ENCODE measurements at places on chromosomes 7 and 10.

- peak; percentile 8 for DNase-seq
These were observed 453 bp downstream of the URGCP start for GRCh38 chr7:43905956-43906330.

- no peak for DNase-seq
These were observed 434.3 kb upstream of the SEMA3D start for GRCh38 chr7:85620936-85621685.

DNA sequence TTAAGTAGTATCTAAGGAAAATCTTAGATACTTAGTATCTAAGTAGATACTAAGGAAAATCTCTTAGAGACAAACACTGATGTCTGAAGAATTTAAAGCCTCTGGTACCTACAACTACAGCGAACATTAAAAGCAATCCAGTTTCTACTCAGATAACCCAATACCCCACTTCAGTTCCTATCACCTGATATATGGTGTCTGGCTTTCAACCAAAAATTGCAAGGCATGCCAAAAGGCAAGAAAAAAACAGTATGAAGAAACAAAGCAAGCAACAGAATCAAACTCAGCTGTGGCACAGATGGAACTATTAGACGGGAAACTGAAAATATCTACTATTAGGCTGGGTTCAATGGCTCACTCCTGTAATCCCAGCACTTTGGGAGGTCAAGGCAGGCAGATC, 31.1 kb downstream of the ARHGAP12 start:
- DNase-seq = no peak

- DNase-seq = no peak
These were observed 56.0 kb downstream of the TNRC18 start for GRCh38 chr7:5367661-5368060.

- no peak for DNase-seq
These were observed 3.1 kb downstream of the SLK start for GRCh38 chr10:103969857-103970627.

GRCh38 chr10:78821052-78821451, 247.7 kb upstream of the ZMIZ1 start:
- DNase-seq = no peak

DNA sequence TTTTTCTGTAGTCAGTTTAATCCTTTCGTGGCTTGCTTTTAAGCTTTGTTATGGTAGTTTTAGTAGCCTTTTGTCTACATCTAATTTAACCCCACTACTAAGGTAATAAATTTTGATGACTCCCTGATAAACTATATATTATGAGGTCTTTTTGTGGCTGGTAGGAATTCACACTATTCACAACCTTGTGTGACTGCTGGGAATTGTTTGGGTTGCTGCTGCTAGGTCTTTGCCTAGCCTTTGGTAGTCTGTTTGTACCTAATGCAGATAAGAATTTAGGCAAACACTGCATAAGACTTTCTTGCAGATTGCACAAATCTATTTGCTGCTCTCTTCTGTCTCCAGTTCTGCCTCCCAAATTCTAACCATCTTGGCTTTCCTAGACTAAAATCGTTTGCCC, 58.3 kb downstream of the SHOC2 start:
- no peak for DNase-seq

- no peak for DNase-seq
These were observed 5.5 kb upstream of the FAM131B start for GRCh38 chr7:143367972-143368371.

DNA sequence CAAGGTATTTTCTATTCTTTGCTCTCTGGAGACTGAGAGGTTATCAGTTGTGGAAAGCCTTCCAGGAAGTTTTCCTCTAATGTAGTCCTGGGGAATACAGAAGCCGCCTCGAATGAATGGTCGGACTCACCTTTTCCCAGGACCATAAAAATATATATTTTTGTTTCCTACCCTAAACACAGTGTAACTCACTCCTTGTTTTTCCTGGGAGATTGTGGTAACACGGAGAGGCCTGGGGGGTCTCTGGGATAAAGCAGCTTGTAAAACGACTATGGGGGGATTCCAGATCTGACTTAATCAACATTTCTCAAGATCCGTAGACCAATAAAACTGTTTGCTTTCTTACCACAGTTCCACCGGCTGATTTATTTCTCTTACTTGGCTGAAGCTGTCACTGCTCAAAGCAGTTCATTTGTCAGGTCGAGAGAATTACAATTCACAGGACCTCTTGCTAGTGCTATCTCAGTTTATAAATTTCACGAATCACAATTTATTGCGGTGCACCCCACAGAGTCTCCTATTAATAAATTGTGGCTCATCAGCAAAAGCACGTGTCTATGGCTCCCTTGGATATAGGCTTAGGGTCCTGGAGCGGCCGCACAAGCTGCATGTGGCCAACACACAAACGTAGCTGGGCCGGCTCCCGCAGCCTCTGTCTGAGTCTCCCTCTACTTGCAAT, 176.3 kb upstream of the BMPER start:
- DNase-seq = no peak

GRCh38 chr7:90180649-90181048, 26.4 kb downstream of the STEAP1 start:
- DNase-seq = no peak

DNA sequence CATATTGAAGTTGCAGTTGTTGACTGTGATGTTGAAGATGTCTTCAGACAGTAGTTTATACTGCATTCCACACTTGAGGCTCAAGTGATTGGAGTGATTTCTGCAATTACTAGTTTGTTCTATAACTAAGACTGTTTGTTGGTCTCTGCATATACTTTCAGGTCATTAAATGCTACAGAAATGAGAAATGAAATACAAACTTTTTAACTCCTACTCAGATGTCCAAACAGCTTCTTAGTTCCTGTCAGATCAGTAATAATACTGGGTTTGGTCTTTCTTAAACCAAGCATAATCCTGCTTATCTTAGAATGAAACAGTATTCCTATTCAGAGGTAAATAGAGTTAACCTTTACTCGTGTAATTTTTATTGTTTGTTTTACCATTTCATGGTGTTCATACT, 115.9 kb downstream of the CCNY start:
- no peak for DNase-seq

DNA sequence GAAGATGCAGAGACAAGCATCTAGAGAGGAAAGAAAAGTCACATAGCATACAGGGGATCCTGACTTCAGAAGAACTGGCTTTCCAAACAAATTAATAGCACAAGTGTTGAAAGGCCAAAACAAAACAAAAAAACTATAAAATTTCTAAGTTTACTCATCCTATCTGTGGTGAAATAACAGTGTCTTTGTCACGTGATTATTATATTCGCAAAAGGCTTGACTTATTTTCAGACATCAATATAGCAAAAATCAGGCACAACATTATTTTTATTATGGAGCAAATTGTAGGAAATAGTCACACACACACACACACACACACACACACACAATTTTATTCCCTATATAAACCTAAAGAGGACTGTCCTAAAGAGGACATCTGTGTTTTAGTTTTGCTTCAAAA, 272.3 kb downstream of the CNTNAP2 start:
- DNase-seq = no peak

DNA sequence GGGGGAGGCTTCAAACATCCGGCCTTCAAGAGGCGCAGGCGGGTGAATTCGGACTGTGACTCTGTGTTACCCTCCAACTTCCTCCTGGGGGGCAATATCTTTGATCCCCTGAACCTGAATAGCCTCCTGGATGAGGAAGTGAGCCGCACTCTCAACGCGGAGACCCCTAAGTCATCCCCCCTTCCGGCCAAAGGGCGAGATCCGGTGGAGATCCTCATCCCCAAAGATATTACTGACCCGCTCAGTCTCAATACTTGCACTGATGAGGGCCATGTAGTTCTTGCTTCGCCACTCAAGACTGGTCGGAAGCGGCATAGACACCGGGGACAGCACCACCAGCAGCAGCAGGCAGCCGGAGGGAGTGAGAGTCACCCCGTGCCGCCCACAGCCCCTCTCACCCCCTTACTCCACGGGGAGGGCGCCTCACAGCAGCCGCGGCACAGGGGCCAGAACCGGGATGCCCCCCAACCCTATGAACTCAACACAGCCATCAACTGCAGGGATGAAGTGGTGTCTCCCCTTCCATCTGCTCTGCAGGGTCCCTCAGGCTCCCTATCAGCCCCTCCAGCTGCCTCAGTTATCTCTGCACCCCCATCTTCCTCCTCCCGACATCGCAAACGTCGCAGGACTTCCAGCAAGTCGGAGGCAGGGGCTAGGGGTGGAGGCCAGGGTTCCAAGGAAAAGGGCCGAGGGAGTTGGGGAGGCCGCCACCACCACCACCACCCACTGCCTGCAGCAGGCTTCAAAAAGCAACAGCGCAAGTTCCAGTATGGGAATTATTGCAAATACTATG, 1.1 kb downstream of the MEPCE start:
- DNase-seq = no peak

DNA sequence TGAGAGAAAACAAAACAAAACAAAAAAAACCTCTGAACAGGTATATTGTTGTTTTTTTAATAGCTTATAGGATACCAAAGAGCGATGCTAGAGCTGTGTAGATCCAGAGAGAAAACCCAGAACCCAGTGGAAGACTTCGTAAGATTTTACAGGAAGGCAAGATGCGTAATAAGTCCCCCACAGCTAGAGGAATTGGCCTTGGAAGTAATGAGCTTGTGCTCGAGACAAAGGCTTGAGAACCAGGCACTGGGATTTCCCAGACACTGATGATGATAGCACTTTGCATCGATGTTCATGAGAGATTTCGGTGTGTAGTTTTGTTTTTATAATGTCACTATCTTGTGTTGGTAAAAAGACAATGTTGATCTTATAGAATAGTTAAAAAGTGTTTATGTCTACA, 821.5 kb upstream of the IGFBP3 start:
- no peak for DNase-seq

DNA sequence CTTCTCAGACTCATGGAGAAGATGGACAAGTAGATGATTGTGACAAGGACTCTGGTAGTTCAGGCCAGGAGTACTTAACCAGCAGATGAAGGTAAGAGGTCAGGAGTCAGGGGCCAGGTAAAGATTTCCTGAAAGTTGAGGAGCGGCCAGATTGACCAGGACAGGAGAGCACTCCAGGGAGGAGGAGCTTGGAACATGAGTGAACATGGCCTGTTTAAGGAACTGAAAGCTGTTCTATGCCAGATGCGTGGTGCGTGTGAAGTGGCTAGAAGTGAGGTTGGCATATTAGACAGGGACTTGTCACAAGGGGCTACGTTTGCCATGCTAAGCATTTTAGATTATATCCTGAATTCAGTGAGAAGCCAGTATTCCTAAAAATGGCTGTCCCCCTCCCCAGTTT, 157.2 kb downstream of the WNT2 start:
- DNase-seq = no peak

Measured in T-helper 9 cell (primary cell).